ENCODE measurements at places on chromosomes 13 and 19.

- DNase-seq = no peak
Observed at GRCh38 chr13:24214528-24214927, 54.0 kb downstream of the SPATA13 start.

GRCh38 chr13:21232196-21232595 is 55.7 kb downstream of the MRPL57 start:
- peak; percentile 76 for DNase-seq

DNA sequence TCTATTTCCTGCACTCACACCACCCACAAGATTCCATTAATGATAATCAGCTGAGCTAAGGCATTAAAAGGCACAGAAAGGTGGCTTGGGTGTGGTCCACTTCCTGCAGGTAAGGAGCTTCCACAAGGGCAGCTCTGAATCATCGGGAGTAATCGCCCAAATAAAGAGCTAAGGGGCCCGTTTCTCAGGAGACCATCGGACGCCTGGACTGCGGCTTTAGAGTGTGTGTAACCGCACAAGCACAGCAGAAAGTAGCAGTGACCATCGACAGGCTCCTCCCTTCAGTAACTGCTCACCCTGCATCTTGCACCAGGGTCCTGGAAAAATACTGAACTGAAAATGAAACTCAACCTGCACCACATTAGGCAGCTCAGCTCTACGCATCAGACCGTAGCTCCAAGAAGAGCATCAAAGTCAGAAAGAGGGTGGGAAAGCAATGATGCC is 6.0 kb downstream of the STK24 start:
- DNase-seq = no peak

- DNase-seq = no peak
Observed at GRCh38 chr13:100434010-100434763, 154.4 kb downstream of the GGACT start.

DNA sequence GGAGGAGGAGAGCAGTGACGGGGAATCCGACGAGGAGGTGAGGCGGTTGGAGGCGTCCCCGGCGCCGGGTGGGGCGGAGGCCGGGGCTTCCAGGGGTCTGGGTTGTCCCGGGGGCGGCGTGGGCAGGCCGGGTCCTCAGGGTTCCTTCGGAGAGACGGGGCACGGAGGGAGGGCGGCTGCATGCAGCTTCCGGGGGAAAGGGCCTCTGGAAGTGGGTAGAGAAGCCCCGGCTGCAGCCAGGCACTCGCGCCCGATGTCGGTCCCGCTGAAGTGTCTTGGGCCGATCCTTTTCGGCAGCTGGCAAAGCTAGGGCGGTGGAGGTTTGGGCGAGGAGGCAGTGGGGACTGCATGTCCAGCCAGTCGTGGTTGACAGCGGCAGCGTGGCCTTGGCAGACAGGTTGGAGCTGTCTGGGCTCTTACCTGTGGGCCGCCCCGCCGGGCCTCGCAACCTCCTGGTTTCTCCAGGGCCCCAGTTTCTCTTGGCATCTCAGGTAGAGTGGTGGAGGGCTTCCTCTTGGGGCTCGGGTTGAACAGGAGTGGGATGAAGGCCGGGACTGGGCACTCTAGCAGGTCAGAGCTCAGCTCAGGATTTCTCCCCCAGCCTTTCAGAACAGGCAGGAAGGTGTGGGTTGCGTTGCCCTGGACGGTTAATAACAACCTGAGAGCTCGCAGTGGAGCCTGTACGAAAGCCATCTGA is 690 bp downstream of the KMT2B start:
- DNase-seq = no peak

- DNase-seq = no peak
Observed at GRCh38 chr13:23988546-23989122, 91.3 kb upstream of the C1QTNF9B start.

- no peak for DNase-seq
Observed at GRCh38 chr19:47511128-47511517, 3.7 kb downstream of the NAPA start.

DNA sequence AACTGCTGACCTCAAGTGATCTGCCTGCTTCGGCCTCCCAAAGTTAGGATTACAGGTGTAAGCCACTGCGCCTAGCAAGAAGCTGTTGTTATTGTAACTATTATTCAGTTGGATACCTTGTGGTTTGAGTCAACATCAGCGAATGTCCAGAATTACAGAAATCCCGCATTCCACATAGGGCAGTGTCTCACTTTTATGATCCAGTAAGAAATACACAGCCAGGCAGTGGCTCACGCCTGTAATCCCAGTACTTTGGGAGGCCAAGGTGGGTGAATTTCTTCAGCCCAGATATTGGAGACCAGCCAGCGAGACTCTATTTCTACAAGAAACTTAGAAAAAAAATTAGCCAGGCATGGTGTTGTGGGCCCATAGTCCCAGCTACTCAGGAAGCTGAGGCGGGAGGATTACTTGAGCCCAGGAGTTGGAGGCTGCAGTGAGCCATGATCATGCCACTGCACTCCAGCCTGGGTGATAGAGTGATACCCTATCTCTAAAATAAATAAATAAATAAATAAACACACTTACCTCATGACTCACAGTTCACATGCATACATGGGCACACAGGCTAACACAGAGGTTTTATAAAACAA is 43.8 kb downstream of the SPTBN4 start:
- DNase-seq = no peak

- no peak for DNase-seq
Observed at GRCh38 chr13:30398601-30399072, 23.7 kb upstream of the UBE2L5 start.

- no peak for DNase-seq
Observed at GRCh38 chr13:21402586-21403307, 56.4 kb downstream of the ZDHHC20 start.

DNA sequence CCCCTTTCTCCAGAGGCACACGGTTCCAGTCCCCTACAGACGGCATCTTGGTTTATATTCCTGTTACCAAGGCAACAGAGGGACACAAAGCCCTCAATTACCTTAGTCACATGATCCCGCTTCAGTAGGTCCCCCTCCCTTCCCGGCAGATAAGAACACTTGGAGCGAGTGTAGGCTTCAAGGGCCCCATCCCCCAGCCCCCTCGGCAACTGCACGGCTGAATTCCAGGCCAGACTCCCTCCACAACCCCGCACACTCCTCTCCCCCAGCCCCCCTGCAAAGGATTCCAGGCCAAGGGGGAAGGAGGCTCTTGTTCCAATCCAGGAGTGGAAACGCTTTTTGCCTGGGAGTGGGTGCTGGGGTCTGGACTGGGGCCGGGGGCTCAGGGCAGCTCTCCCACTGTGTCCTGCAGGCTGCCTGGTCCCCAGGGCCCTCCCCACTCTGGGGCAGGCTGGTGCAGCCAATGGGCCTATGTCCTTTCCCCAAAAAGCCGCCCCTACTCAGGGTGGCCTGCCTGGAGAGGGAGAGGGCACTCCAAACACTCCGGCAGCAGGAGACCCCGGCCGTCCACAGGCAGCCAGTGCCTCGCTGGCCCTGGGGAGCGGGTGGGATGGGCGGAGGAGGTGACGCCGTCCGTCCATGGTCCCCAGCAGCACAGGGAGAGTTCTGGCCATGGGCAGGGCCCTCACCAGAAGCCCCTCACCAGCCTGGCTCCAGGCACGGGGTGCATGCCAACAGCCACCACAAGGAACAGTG is 62.6 kb downstream of the MLLT1 start:
- DNase-seq = no peak

DNA sequence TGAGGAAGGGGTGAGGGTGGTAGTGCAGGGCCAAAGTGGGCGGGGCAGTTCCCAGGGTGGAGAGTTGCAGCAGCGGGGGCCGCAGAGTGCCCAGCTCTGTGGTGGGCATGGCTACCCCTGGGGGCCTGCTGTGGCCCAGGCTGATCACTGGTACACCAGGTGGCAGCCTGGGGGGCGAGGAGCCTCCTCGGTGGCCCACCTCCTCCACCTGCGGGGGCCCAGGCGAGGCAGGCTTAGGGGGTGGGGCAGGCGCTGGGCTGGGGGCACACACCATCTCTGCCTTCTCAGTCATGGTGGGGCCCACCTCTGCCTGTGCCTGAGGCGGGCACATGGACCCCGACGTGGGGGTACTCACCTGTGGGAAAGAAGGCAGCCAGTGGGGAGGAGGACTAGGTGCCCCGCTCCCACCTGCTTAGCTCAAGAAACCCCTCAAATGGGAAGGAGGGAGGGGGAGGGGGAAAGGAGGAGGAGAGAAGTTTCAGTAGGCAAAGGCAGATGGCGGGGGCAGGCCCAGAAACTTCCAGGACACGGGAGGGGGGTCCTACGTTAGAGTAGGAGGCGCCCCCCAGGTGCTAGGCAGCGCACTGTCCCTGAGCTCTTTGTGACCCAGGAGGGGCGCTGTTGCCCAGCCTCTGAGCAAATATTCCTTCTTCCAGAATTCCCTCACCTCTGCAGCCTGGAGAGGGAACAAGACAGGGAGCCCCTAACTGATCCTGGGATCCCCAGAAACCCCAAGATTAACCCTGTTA is 1.6 kb downstream of the LYL1 start:
- no peak for DNase-seq

GRCh38 chr19:48737360-48737998 is 2.9 kb downstream of the RASIP1 start:
- no peak for DNase-seq

- DNase-seq = no peak
Observed at GRCh38 chr19:7691497-7691896, 10.4 kb downstream of the FCER2 start.

DNA sequence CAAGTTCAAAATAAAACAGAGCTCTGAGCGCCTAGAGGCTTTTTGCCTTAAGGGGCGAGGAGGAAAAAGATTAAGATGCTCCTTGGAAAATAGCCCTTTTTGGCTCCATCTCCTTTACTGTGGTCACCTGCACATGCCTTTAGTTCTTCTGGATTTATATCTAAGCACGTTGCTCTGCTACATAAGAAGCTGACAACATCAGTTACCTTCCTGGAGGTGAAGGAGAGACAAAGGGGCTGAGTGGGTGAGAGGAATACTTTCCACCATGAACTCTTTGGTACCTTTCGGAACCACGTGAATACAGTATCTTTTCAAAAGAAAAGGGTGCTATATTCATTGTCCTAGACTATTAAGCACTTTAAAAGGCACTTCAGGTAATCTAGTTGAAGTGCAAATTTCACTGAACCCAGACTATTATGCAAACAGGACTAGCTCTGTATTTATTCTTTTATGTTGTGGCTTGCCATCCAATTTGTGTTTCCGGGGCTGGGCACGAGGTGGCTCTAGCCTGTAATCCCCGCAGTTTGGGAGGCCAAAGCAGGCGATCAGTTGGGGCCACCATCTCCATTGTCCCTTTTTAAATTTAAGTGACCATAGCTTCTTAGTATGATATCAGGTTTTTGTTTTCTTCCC is 201.5 kb downstream of the TM9SF2 start:
- no peak for DNase-seq

GRCh38 chr19:3981373-3981735 is 3.9 kb downstream of the EEF2 start:
- DNase-seq = no peak

GRCh38 chr19:10134040-10134439 is 14.3 kb upstream of the EIF3G start:
- DNase-seq = no peak

- DNase-seq = no peak
Observed at GRCh38 chr13:64274481-64275217, 2859.0 kb upstream of the PCDH20 start.

DNA sequence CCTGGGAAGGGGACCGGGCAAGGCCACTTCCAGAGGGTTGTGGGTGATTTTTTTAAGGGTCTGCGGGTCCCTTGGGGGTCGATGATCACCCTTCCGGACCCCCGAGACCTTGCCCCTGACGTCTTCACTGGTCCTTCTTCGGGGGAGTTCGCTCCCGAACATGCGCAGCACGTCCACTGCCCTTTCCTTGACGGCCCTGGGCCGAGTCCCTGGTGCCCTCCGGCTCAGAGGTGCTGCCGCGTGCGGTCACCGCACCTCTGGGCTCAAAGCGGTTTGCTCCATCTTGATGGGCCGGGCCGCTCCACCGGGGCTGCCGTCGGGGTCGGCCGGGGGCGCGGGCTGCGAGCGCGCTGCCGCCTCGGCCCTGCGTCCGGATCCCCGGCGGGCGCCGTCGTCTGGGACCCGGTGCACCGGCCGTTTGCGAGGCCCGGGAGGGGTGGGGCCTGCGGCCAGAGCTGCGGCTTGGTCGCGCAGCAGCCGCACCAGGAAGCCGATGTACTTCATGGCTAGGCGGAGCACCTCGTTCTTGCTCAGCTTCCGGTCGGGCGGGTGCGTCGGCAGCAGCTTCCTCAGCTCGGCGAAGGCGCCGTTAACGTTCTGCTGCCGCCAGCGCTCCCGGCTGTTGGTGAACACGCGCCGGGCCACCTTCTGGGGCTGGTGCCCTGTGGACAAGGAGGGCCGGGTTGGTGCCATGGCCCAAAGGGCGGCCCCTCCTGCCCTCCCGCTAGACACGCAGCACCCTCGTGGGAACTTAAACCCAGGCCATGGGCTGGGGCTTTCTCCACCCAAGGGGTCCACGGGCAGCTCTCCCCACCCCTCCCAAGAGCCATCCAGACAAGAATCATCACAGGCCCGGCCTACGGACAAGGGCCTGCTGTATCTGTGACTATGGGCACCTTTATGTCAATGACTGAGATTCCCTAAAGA is 3.3 kb downstream of the LYL1 start:
- peak; percentile 35 for DNase-seq

GRCh38 chr19:58408152-58409009 is at the start of gene ZNF584:
Gene ZNF584 (plus strand): TSS chr19:58408649. CDS start chr19:58409148, 499 bp downstream.
- DNase-seq = peak; percentile 81

DNA sequence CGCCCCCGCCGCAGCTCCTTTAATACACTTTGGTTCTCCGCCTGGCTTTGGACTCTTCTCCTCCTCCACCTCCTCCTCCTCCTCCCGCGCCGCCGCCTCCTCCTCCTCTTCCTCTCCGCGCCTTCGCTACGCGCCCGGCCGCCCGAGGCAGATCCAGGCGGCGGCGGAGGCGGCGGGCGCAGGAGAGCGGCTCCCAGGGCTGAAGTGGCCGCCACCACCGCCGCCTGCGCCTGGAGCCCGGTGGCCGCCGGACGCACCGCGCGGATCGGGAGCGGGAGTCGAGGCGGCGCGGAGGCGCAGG is at the start of gene ZIC2:
TSS of gene ZIC2 (plus strand) at position 50 of the 301 bp plus-strand sequence. CDS start 281 bp downstream, outside the sequence.
- no peak for DNase-seq

- DNase-seq = no peak
Observed at GRCh38 chr13:97226013-97226412, 3.9 kb downstream of the MBNL2 start.

- DNase-seq = no peak
Observed at GRCh38 chr13:109665781-109666249, 120.6 kb downstream of the IRS2 start.

- DNase-seq = no peak
Observed at GRCh38 chr19:18709546-18709945, 26.1 kb downstream of the CRTC1 start.

DNA sequence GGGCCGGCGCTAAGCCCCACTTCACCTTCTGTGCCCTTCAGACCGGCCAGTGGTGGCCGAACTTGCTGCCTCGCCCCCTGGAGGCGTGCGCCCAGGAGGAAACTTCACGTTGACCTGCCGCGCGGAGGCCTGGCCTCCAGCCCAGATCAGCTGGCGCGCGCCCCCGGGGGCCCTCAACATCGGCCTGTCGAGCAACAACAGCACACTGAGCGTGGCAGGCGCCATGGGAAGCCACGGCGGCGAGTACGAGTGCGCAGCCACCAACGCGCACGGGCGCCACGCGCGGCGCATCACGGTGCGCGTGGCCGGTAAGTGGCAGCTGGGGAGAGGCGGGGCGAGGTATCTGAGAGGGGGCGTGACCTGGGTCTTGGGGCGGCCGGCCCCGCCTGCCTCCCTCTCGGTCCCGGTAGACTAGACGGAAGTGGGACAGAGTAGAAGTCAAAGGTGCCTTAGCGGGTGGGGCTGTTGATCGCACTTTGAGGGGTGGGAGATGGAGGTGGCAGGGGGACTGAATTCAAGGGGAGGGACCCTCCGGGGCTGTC is 5.6 kb downstream of the ICAM5 start:
- no peak for DNase-seq

Data from GM04504 (cell line).